Pulmonary artery endothelial cell (primary cell): ENCODE measurements at places on chromosomes 2 and 18. TPM values are rescaled to one million over a fixed set of nuclear protein-coding genes. Genes with fewer than 3 reads are reported as not detected.

Gene PSMA8
- total RNA-seq: not detected in 2 replicates

Gene RND3
- total RNA-seq: 68.9 and 76.4 TPM in 2 replicates

Gene SLC14A1
- total RNA-seq: not detected in 2 replicates

Gene KYNU
- 0.07 and 0.11 TPM in 2 replicates for total RNA-seq

Gene CD8A
- not detected in 2 replicates for total RNA-seq

Gene LIMS3
- 3.3 and 7.3 TPM in 2 replicates for total RNA-seq

Gene SGPP2
- not detected in 2 replicates for total RNA-seq

Gene ASB18
- not detected in 2 replicates for total RNA-seq

- DNase-seq: no peak
Measured at GRCh38 chr2:166464187-166464586, 29.9 kb downstream of the SCN7A start.

- DNase-seq: no peak
Measured at GRCh38 chr2:108604196-108604595, 69.9 kb downstream of the LIMS1 start.

DNA sequence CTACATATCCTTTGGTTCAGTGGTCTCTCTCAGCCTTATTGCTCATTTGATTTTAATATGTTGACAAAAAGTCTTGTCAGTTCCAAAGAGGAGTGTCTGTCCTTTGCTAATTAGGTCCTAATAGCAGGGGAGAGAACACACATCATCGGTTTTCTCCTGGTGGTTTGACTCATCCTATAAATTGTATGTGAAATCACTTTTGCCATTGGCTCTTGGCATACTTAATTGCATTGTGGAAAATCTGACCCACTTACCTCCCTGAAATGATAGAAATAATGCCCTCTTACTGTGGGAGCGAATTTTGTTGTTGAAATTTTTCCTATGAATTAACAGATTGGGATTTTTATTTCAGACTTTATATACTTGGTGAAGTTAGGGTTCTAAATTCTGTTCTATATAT is 58.3 kb downstream of the MTCL1 start:
- no peak for DNase-seq

DNA sequence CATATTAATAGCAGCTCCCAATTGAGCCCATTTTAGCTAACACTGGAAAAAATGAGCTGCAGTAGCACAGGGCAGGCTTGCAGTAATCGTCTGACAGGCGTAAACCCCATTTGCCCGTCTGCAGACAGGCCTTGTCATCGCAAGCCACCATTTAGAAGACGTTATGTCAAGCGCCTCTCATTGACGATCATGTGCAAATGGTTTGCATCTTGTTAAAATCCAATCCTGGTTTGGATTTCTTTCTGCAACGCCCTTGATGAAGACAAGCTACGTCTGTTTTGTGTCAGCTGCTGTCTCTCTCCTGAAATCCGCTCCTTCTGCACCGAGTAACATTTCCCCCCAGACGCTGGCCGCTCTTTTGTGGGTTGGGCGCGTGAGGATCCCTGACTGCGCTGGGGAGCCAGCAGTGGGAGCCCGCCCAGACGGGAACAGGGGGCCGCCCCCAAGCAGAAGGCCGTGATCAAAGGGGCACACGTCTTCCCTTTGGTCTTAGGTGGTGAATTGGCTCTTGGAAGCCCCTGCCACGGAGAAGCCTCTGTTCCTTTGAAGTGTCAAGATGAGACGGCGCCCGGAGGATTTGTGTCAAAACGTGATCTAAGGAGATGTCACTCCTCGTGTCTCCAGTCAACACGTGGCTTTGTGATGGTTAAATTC is 84.2 kb upstream of the GPC1 start:
- no peak for DNase-seq

- DNase-seq: no peak
Measured at GRCh38 chr2:239929504-239929903, 95.6 kb downstream of the NDUFA10 start.

- DNase-seq: no peak
Measured at GRCh38 chr18:58110398-58110797, 66.4 kb downstream of the NEDD4L start.

DNA sequence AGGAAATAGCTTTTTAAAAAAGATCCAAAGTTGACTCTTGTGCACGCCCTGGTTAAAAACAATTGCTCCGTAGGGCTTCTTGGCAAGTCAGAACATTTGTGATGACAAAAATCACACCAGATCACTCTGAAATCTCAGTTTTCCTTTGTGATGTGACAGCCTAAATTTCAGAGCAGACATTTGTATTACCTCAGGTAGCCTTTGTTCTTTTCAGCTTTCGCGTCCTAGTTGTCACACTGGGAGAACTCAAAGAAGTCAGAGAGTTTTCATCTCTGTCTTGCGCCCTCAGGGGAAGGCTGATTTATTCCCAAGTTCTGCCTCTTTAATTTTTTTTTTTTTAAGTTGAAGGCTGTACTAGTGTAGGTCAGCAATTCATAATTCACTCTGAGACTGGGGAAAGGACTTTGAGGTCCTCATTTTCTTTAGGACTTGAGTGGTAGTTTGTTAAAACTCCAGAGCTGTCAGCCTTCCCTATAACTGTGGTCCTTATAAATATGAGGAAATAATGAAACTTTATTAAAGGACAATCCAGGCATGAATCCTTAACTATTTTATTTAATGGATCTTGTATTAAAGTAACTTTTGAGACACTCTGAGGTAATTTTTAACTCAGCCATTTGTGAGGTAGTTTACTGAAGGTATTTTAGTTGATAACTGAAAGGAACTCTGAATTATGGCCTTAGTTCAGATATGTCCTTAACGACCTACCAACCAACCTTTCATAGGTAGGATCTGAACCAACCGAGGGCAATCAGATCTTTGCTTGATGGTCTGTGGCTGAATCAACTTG is 525.1 kb upstream of the FAM98A start:
- DNase-seq: no peak

GRCh38 chr2:162252153-162252552 is 8.9 kb upstream of the FAP start:
- no peak for DNase-seq

DNA sequence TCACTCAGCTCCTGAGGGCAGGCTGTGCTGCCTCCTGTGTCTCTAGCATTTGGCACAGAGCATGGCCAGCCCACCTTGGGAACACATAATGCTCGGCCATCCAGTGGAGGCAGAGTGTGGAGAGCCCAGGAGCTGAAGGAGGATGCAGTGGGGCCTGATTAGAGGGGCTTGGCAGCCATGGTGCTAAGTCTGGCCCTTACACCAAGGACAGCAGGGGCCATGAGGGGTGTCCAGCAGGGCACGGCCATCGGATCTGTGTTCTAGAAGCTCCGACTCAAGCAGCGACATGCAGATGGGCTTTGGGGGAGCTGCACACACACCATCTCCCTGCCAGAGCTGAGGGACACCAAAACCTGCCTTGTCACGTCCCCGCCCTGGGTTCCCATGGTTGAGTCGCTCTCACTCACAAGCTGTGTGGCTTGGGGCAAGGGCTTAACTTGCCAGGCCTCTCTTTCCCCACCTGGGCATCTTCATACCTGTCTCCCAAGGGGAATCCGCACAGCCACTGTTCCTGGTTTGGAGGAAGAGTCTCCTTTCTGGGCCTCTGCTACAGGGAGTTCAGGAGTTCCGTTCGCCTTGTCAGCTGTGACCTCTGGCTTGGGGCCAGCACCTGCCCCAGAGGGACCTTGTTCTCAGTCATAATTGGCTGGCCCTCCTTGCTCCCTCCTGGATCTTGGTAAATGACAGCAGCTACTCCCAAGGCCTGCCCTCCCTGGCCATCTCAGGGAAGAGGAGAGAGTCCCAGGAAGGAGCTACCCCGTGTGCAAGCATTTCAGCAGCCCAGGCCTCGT is 1.3 kb upstream of the TOGARAM2 start:
- no peak for DNase-seq

DNA sequence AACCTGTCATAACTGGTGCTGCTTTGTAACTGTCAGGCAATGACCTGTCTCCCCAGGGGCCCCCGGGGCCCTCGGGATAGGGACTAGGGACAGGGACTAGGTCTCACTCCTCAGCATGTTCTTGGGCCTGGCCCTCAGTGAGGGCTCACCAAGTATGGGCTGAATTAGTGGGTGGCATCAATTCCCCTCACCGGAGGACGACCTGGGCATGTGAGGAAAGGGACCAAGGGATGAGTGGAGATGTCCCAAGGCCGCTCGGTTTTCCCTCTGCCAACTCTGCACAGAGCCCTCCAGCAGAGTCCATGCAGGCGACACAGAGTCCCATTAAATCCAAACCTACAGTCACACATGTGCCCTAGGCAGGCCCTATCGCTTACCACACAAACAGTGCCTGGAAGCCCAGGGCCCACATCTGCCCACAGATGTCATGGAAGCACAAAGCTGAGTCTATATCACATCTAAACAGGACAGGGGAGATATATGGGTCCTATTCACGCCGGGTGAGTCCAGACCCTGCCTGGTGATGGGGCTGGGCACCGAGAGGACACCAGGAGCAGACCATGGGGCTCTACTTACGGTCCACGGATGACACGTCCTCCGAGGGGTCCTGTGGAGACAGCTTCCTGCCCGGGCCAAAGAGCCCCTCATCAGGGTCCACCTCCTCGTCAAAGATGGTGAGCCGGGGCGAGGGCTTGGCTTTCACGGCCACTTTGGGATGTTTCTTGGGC is 26.6 kb downstream of the HS1BP3 start:
- DNase-seq: no peak

DNA sequence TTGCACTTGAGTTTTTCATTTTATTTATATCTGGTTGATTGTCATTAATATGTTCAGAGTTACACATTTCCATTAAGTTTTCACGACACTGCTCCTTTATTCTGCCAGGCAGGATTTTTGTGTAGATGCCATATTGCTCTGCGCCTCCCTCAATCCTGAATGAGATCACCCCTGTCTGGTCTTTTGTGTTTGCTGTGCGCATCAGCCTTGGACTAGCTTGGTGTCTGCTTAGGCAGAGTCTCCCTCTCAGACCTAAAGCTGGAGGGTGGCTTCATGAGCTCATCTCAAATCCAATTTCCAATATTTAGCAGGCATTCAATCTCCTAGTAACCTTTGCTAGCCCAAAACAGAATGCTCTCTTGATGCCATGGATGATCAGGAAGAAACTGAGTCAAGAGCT is 137.4 kb downstream of the SMAD7 start:
- no peak for DNase-seq

DNA sequence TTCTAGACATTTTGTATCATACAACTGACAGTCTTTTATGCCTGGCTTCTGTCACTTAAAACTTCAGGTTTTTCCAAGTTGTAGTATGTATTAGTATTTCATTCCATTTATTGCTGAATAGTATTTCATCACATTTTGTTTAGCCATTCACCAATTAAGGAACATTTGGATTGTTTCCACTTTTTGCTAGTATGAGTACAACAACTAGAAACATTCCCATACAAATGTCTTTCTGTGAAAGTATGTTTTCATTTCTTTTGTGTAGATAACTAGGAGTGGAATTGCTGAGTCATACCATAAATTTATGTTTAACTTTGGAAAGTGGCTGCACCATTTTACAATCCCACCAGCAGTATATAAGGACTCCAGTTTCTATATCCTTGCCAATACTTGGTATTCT is 135.9 kb downstream of the ATAD2B start:
- DNase-seq: peak; percentile 7

DNA sequence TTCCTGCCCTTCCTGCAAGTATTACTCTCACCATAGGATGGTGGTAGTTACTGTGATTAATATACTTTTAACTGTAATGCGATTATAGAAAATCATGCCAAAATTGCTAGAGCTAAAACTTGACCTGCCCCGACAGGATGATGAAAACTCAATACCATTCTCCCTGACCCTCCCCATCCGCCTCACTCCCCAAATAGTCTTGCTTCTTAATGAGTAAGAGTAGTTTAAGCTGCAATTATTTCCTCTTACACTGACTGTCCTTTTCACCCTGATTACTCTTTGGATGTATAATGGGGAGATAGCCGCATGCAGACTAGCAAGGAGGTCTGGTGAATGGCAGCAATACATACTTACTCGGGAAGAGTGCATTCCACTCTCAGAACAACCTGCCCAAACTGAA is 269.6 kb upstream of the SIX3 start:
- DNase-seq: no peak

DNA sequence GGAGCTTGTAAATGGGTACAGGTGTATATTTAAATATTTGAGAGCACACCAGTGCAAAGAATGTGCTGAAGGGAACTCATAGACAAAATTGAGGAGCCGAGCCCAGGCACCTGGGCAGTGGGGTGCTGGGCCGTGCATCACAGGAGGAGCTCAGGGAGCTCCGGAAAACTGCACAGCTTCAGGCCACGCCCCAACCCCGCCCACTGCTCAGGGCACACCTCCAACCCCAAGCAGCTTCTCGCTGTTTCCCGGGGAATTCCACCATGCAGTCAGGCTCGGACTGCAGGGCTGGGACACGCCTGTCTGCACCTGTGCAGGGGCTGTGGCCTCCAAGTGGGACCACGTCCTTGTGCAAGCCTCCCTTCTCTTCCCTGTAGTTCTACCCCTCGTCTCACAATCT is 243.0 kb downstream of the HDAC4 start:
- DNase-seq: no peak

DNA sequence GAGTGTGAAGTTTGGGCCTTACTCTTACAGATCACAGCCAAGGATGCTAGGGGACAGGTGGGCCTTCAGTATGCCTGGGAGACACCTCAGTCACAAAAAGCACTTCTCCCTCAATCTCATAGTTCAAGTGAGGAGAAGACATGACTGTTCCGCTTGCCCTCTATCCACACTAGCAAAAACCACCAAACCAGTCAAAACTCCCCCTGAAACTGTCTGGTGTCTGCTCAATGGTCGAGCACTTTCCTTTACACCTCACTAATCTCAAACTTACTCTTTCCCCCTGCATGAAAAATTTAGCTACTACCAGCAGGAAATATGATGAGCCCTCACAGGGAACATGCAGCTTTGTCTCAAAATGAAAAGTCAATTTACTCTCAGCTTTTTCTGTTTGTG is 232.2 kb downstream of the TRIB2 start:
- no peak for DNase-seq

GRCh38 chr2:34408100-34408499 is 809.0 kb upstream of the FAM98A start:
- no peak for DNase-seq

DNA sequence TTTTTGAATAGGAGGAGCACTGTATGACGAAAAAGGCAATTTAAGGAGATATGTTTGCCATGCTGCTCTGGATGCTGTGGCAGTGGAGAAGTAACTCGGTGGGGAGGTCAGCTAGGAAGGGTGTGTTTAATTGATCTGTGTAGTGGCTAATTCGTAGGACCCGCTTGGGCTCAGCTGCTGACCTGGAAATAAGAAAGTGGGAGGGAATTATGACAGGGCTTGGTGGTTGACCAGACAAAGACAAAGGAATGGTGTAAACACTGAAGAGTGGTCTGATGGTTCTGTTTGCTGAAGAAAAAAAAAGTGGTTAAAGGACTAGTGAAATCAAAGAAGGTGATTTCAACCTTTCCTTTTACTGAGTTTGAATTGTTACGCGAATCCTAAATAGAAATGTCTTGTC is 146.0 kb downstream of the MAP4K4 start:
- no peak for DNase-seq

- peak; percentile 68 for DNase-seq
Measured at GRCh38 chr2:188788621-188789020, 185.6 kb upstream of the COL3A1 start.

DNA sequence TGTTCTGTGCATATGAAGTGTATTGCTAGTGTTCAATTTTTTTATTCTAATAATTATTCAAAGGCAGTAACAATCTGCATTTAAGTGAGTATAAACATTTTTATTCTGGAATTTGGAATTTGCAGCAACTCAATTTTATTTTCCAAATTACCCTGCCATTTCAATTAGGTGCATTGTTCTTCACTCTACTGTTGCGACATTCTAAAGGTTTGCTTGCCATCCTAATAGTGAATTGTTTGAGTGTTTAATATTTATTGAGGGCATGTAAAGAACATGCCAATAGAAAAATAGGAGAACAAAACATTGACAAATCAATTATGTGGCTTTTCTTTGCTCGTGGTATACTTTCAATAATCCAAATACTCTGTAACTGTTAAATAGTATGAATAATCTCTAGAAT is 18.0 kb downstream of the MEIS1 start:
- no peak for DNase-seq
